ENCODE measurements at places on chromosomes 5 and 9.

- DNase-seq = no peak
These were observed 30.5 kb upstream of the LPAR1 start for GRCh38 chr9:111068771-111069170.

DNA sequence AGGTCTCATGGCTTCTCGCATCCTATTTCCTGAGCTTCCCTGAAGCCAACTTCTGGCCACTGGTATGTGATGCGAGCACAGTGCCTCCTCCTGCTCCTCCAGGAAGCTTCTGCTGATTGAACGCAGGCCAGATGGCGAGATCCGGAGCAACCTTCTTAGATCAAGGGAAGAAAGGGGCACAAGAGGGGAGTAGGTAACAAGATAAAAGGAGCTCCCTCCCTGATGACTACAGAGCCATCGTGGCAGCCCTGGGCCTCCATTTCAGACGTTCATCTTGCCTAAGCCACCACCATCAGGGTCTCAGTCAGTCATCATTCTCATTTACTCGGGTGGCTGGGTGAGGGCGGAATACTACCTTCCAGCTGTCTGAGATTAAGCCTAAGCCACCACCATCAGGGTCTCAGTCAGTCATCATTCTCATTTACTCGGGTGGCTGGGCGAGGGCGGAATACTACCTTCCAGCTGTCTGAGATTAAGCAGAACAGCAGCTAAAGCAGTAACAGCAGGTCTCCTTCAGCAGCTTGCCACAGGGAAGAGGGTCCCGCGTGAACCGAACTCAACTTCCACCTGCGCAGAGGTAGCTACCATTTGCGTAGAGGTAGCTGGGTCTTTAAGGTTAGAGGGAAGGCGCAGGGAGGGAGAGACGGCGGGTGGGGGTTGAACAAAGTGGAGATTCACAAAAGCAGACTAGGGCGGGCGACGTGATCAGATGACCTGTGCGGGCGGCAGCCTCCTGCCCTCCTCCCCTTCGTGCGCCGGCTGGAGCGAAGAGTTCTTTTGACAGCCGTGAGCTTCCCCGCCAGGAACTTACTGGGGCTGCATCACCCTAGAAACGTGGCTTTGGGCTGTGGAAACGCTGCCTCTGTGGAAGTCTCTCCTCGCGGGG, 27.9 kb upstream of the MGAT1 start:
- peak; percentile 35 for DNase-seq

DNA sequence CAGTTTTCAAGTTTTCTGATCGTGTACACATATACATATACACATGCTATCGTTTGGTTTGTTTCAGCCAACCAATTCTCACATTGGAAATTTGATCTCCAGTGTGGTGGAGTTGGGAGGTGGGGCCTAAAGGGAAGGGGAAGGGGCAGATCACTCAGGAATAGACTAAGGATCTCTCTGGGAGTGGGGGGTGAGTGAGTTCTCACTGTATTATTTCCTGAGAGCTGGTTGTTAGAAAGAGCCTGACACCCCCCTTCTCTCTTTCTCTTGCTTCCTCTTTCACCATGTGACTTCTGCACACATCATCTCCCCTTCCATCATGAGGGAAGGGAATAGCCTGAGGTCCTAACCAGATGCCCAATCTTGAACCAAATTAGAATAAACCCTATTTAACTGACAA, 551.7 kb downstream of the MAT2B start:
- no peak for DNase-seq

DNA sequence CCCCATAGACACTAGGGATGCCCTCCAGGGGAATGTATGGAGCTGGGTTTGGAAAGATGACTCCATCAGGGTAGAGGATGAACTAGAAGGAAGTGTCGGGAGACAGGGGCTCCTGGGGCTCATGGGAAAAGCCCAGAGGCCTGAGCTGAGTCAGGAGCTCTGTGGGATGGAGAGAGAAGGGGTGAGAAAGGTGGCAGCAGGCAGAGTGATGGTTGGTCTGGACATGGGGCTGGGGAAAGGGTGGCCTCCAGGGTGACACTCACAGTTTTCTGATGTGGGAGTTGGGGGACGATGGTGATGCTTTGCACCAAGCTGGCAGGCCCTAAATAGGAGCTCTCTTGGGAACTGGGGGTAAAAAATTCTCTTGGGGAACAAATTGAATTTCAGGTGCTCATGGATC, 213.5 kb upstream of the MVB12B start:
- DNase-seq = no peak

GRCh38 chr5:149724130-149724840, 5.8 kb upstream of the PPARGC1B start:
- DNase-seq = no peak
